ENCODE measurements at places on chromosomes 2 and 18. TPM values are rescaled to one million over a fixed set of nuclear protein-coding genes. Genes with fewer than 3 reads are reported as not detected.

- H3K4me3 ChIP-seq, result no peak overlapping the region
- H3K4me1 ChIP-seq, result peaks cover 16% of the 10 kb centered on the region
- no peaks in the 10 kb centered on the region for H3K36me3 ChIP-seq
- H3K27ac ChIP-seq, result no peak overlapping the region
Observed at GRCh38 chr18:7363338-7363737, 132.4 kb downstream of the LRRC30 start.

DNA sequence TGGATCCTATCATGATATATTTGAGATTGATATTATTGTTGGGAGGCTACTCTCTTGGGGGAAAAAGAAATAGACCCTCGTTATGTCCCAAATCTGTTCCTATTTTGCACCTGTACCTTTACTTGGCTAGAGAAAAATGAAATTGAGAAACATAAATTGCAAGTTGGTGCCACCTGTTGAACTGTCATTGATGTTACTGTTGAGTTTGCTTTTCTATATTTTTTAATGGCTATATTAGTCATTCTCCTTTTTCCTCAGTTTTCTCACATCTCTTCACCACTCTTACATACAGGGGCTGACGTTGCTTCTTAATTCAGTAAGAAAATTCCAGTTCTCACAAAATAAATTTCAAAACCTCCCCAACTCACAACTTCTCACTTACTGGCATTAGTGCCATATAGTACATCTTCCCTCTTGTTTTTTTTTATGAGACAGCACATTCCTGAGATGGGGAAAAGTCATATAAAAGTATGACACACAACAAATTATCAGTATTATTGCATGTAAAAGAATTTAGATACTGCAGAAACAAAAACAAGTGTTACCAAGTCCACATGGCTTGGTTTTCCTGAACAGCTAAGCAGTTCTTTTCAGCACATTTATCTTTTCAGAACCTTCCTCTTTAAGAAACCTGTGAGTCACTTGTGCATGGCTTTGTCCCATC lies 348.3 kb upstream of the DSEL start:
- H3K4me3 ChIP-seq, result no peak overlapping the region
- DNase-seq, result no peak
- H3K36me3 ChIP-seq, result no peaks in the 10 kb centered on the region
- no peaks in the 10 kb centered on the region for H3K4me1 ChIP-seq

GRCh38 chr2:159297042-159297707 lies 10.7 kb upstream of the WDSUB1 start:
- H3K27me3 ChIP-seq, result no peaks in the 10 kb centered on the region
- no peak for DNase-seq
- no peaks in the 10 kb centered on the region for H3K36me3 ChIP-seq
- no peak overlapping the region for H3K27ac ChIP-seq
- no peak overlapping the region for H3K4me3 ChIP-seq

DNA sequence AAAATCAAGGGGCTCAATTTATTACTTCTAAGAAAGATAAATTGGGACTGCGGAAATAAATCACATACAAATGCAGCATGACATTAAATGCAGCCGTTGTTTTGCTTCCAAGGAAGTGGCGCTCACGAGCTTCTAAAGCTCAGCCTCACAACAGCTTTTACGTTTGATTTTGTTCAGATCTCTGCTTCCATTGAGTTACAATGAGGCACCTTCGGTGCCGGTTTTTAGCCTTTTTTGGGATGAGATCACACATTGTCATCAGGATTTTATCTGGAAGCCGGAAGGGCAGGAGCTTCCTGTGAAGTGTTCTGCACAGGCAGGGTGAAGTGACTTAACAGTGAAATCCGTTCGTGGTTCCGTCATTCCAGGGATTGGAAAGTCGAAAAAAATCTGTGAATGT lies 209.8 kb downstream of the DCDC2C start:
- H3K36me3 ChIP-seq, result no peaks in the 10 kb centered on the region
- no peaks in the 10 kb centered on the region for H3K4me1 ChIP-seq
- H3K27ac ChIP-seq, result no peak overlapping the region
- no peak for DNase-seq

GRCh38 chr2:206463685-206464084 lies 20.4 kb downstream of the ADAM23 start:
- H3K4me1 ChIP-seq, result no peaks in the 10 kb centered on the region
- no peak for DNase-seq
- H3K36me3 ChIP-seq, result no peaks in the 10 kb centered on the region
- H3K4me3 ChIP-seq, result no peak overlapping the region
- H3K27ac ChIP-seq, result no peak overlapping the region

- H3K4me1 ChIP-seq, result no peaks in the 10 kb centered on the region
- DNase-seq, result no peak
- H3K36me3 ChIP-seq, result peaks cover 42% of the 10 kb centered on the region
Observed at GRCh38 chr2:152632736-152633135, 84.5 kb downstream of the PRPF40A start.

- no peaks in the 10 kb centered on the region for H3K4me1 ChIP-seq
- H3K27ac ChIP-seq, result no peak overlapping the region
- H3K4me3 ChIP-seq, result no peak overlapping the region
- no peaks in the 10 kb centered on the region for H3K36me3 ChIP-seq
Observed at GRCh38 chr18:54530285-54530684, 60.8 kb upstream of the DYNAP start.

GRCh38 chr2:241063587-241063986 lies 38.5 kb downstream of the MTERF4 start:
- peak; percentile 40 for DNase-seq
- H3K4me3 ChIP-seq, result no peak overlapping the region
- no peaks in the 10 kb centered on the region for H3K27me3 ChIP-seq
- H3K4me1 ChIP-seq, result peaks cover 7% of the 10 kb centered on the region
- peaks cover 2% of the 10 kb centered on the region for H3K36me3 ChIP-seq

DNA sequence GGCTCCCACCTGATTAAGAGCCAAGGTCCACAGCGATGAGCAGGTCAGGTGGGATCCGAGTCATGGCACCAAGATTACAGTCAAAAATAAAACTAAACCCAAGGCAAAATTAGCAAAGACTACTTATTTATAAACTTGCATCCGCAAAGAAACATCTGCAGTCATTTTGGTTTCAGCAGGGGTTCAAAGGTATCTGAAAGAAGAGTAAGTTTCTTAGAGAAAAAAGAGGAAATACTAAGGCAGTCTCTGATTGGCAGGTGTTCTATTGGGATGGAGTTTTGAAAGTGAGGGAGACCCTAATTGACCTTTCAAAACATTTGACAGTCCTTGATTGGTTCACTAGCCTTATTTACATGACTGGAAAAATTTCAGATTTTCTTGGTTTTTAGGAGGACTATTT lies 11.0 kb upstream of the PLB1 start:
- no peak for DNase-seq
- H3K27me3 ChIP-seq, result no peaks in the 10 kb centered on the region

Gene RANBP2
- 45.8 TPM for total RNA-seq

Gene FSHR
- 1.1 TPM for total RNA-seq

Gene C2orf76
- total RNA-seq, result 8.1 TPM

Gene SERPINB5
- total RNA-seq, result not detected

Gene SETBP1
- total RNA-seq, result 13.4 TPM

Measured in right atrium auricular region (tissue), 2 donors.